ENCODE measurements at places on chromosomes 3 and 15.

GRCh38 chr3:94481226-94481898 is 418.5 kb downstream of the NSUN3 start:
- DNase-seq: no peak

GRCh38 chr3:193230610-193231009 is 10.4 kb upstream of the PLAAT1 start:
- DNase-seq: no peak

DNA sequence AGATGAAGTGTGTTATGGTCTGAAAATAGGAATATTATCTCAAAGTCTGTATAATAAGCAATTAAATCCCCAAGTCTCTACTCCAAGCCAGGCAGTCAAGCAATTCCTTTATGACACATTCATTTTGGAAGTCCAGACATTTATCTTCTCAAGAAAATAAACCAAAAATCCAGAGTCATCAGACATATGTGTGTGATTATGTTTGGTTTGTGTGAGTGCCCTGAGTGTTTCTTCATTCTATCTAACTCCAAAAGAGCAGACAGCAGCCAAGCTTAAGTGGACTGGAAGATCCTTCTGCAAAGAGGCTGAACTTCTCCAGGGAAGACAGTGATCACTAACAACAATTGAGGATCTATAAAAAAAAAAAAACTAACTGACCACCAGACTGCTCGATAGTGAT is 239.8 kb downstream of the STAG1 start:
- DNase-seq: no peak

- no peak for DNase-seq
Measured at GRCh38 chr3:190012314-190012782, 108.3 kb downstream of the P3H2 start.

DNA sequence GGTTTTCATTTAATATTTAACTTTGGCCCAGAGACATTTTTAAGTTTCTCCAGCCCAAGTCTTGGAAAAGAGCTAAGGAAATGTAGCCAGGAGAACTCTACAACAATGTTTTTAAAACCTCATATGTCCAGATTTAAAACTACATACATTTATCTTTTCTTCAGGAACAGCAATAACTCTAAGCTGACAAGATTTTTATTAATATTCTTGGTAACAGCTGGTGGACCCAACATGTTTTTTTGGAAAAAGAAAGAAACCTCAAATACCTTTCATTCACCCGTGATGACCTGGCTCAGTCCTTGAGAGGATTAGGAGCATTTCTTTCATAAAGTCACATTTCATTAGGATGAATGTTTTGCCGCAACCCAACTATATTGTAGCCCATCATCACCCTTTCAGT is 50.4 kb upstream of the CMSS1 start:
- DNase-seq: no peak

DNA sequence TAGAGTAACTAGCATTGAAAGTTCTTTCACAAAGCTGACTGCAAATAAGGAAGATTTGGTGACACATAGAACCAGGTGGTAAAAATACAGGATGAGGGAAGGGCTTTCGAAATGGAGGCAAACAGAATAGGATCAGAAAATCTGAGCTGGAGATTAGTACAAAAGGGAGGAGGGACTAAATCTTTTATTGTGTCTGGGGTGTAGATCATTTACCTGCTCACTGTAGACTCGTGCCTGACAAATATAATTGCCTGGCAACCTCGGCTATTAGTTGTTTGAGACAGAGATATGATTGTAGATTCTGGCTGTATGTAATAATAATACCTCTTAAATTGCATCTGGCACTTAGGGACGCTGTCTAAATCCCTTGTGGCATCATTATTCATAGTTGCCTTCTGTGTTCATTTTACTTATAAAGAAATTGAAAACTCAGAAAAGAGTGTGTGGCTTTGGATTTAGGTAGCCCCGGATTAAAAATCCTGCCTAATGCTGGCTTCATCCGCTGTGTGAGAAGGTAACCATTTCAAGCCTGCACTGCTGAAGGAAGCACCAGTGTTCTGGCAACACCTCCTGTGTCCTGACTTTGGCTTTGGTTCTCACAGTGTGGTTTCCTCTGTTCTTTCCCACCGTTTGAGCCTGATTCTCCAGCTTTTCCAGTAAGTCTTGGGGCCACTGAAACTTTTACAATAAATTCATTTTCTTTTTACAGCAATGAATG is 25.0 kb upstream of the GPR160 start:
- DNase-seq: peak; percentile 10

GRCh38 chr3:45537970-45538640 is 56.4 kb upstream of the LIMD1 start:
- no peak for DNase-seq

DNA sequence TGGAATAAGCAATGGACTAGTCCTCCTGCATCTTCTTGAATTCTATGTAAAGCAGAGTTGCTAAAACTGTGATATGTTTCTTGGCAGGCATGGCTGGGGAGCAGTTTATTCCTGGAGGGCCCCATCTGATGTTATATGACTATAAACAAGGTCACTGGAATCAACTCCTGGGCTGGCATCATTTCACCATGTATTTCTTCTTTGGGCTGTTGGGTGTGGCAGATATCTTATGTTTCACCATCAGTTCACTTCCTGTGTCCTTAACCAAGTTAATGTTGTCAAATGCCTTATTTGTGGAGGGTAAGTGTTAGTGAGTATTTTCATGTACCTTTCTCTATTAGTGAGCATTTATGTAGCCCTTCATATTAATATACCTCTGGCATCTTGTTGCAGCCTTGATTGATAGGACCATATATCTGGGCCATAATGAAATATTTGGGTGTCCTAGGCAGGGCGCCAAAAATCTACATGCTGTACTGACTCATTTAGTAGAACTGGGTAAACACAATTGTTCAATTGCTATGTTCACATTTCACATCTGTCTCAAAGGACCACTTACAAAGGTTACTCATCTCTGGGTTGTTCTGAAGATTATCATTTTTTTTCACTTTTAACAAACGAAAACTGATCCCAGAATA is 52.6 kb upstream of the ADGRG7 start:
- no peak for DNase-seq

DNA sequence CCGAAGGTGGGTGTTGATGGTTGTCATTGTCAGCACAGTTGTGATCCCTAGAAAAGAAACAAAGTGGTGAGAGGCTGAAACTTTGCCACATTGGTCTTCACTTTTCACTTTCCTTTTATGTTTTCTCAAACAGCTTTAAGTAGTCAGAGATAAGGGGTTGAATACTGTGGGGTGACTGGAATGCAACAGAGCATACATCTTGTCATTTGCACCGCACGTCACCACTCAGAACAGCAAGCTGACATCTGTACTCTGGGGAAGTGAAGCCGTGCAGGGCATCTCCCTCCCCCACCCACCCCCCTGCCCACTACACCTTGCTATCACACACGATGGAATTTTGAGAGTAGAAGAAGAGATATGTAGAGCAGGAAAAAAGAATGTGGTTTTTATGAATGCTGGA is 211.7 kb downstream of the GABRB3 start:
- DNase-seq: no peak

- no peak for DNase-seq
Measured at GRCh38 chr15:88657326-88658069, 18.7 kb downstream of the ISG20 start.

DNA sequence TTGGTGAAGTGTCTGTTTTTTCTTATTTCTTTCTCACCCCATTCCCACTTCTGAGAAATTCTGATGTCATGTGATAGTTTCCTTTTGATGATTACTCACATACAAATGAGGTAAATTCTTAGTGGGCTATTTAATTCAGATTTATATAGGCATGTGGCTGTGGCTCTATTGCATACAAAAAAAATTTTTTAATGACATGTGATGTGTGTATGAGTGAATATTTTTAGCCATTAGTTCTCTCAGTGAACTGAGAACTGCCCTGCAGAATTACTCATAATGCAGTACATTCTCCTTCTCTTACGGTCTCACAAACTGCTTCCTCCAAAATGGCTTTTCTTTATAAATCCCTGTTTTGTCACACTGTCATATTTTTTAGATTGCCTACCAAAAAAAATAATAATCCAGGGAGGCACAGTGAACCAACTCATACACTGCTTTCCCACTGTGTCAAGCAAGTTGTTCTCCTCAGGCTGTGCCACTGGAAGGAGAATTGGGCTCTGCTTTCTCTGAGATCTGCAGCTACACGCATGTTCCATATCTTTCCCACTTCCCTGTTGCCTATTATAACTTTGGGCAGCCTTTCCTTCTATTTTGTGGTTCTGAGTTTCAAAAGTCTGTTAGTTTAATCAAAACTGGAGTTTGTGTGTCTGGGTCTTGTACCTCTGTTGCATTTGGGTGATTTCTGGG is 415.7 kb upstream of the THBS1 start:
- no peak for DNase-seq

- DNase-seq: no peak
Measured at GRCh38 chr15:59354417-59355031, 18.1 kb downstream of the MYO1E start.

- DNase-seq: peak; percentile 36
Measured at GRCh38 chr3:156174229-156174847, 54.0 kb downstream of the KCNAB1 start.

GRCh38 chr3:8638994-8639658 is 5.5 kb downstream of the SSUH2 start:
- DNase-seq: no peak

DNA sequence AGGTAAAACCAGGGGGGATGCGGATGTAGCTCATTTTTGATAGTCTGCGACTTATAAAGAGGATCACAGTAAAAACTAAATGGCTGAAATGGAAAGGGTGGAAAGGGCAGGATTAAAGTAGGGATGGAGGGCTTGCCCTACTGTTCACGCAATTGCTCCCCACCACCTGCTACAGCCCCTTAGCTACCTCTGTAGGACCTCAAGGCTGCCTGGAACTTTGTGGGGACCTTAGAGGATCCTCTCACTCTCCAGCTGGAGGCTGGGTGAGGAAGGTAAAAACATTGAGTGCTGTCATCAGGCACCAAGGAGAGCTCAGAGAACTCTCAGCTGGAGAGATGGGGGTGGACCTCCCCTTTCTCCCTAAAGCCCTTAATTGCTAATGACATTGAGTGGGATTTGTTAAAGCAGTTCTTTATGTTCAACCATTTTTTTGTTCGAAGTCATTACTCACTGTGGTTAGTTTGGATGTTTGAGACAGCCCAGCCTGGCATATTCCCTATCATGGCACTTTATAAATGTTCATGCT is 213.0 kb downstream of the CLSTN2 start:
- DNase-seq: no peak

DNA sequence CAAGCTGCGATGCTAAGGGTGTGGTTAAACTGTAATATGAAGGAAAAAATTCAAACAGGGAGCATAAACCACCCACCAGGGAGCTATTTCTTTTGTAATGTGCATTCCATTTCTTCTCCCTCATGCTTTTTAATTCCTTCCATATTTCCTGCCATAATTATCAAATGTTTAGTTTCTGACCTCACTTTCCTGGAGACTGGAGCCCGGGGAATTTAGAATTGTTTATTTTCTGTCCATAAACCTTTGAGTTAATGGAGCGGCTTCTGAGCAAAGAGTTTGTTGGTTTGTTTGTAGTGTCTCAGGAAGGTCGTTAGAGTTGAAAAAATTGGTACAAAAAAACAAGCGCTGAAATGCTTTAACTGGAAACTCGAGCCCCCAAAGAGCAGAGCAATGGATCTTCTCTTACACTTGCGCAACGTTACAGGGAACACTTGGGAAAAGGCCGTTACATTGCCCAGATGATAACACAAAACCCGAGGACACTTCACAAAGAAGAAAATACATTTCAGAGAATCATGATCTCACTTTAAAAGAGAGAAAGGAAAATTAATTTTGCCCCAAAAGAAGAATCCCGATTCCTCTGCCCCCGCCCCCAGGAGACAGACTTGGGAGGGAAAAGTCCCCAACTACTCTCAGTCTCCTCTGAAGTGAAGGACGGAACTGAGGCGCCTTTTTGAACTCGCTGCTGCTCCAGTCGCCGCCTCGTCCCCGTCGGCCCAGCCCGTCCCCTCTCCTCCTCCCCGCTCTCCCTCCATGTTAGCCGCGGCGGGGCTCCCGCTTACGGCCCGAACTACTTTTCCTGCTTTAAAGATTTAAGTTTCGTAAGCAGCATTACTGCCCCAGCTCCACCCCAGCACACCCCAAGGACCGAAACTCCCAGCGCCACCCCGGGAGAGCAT is 842 bp downstream of the FSTL1 start:
- DNase-seq: no peak

DNA sequence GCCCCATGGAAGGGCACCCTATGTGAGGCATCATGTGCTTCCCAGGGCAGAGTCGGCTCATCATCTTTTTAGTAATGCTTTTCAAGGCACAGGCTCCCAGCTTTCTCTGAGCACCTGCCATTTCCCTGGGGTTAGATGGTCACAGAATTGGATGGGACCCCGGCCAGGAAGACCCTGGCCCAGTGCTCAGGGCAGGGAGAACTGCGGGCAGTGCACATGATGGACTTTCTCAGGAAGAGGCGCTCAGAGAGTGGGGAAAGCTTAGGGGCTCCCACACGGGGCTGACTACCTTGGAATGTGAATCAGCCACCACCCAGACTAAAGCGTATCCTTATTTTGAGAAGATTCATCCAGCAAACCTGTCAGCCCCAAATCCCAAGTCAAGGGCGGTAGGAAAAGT is 16.5 kb upstream of the SKOR1 start:
- no peak for DNase-seq

DNA sequence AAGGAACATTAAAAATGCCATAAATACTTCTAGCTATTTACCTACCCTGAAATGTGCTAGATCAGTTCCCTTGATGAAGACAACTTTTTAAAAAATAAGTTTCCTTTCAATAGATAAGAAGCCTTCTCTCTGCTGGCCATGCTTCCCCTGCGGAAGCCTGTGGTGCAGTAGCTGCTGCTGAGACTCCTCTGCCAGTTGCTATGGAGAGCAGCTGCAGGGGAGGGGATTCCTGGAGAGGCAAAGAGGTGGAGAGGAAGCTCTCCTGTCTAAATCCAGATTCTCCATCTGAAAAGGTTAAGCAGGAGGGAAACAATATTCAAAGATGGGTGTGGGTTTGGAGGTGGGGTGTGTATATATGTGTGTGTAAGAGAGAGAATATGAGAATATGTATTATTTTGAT is 69.8 kb upstream of the BFSP2 start:
- DNase-seq: no peak

- DNase-seq: no peak
Measured at GRCh38 chr3:11538581-11538980, 105.1 kb downstream of the VGLL4 start.

DNA sequence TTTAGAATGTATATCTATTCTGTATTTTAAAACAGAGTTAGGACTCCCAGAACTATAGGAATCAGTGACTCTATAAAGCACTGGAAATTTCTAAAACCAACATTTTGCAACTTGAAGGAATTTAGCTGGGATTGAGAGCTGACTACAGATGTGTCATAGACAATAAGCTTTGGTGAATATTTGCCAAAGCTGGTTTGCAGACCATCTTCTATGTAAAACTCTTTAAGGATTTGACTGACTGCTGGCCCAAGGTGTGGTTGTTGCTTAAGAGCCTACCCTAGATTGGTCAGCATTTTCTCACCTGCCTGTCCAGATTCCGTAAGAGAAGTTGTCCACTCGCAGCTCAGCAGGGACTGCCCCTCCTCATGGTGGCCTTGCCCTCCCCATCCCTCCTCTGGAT is 73.2 kb upstream of the GK5 start:
- no peak for DNase-seq

All from NCI-H774 (cell line).